ENCODE measurements at places on chromosomes 4 and X.

- no peak for DNase-seq
These were observed 3.0 kb downstream of the LINC00632 start for GRCh38 chrX:140712413-140713173.

DNA sequence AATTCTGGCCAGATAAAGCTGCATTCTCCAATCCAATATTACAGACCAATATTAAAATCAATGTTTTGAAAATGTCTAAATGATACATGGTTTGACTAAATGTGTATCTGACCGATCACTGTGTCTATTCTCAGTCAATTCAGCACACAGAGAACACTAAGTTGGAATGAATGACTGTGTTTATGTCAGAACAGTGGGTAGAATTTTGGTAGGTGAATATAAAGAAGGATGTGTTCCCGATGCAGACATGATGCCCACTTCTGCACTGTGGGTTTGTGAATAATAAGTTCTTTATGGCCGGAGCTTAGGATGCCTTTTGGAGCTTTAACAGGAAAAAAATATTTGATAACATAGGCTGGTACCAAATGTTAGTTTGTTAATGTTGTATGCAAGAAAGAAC, 113.2 kb upstream of the GIMD1 start:
- DNase-seq: no peak

DNA sequence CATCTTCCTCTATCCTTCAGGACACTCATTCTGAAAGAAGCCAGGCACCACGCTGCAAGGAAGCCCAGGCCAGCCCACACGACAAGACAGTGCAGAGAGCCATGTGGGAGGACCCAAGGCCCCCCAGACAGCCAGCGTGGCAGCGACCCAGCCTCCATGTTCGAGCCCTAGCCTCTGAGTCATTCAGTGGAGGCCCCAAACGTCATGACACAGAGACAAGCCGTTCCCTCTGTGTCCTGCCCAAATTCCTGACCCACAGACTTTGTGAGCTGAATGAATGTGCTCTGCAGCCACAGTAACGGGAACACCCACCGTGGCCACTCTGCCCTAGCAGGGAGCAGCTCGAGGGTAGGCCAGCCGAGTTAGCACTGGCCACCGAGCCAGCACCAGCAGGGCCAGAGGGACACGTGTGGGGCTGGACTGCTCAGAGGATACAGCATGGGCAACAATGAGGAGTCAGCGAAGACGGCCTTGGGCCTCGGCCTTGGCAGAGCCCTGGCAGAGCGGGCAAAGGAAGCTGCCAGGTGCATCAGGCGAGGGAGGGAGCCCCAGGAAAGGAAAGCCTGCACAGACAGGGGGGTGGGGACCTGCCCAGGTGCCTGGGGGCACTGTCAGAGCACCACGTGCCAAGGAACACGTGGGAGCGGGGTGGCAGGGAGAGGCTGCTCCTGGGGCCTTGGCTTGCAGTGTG, 8.6 kb downstream of the BLOC1S4 start:
- DNase-seq: no peak

GRCh38 chr4:125773931-125774330, 459.2 kb downstream of the FAT4 start:
- no peak for DNase-seq

DNA sequence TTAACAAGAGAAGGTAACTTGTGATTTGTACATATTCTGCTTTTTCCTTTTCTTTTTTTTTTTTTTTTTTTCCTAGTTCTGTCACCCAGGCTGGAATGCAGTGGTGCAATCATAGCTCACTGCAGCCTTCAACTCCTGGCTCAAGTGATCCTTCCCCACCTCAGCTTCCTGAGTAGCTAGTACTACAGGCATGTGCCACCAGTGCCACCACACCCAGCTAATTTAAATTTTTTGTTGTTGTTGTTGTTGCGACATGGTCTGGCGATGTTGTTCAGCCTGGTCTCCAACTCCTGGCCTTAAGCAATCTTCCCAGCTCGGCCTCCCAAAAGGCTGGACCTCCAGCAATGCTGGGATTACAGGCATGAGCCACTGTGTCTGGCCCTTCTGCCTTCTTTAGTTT, 1.5 kb upstream of the TACR3 start:
- no peak for DNase-seq

GRCh38 chr4:88605736-88606135, 13.5 kb downstream of the HERC3 start:
- DNase-seq: no peak

GRCh38 chr4:169400832-169401231, 130.1 kb upstream of the SH3RF1 start:
- DNase-seq: no peak
